Thyroid gland (tissue), 4 donors: ENCODE measurements at places on chromosomes 4 and X. TPM values are rescaled to one million over a fixed set of nuclear protein-coding genes. Genes with fewer than 3 reads are reported as not detected.

DNA sequence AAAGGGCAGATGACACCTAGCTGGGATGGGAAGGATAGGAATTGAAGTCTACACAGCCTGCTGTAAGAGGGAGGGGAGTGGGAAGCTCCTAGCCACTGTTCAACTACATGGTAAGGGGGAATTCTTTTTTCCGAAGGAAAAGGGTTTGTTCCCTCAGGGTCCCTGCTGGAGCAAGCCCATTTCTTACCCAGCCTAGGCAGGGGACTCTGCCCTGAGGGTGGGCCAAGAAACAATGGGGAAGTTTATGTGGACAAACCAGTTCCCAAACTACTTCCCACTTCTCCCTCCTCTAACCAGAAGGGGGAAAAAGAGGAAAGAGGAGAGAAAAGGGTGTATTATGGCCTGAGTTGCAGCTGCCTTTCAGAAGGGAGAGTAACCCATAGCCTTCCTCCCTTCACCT lies 13.5 kb upstream of the VSIG4 start:
- DNase-seq, result no peak

RS1 gene
- total RNA-seq, result not detected

GRCh38 chr4:1604706-1605205 lies 79.4 kb downstream of the FAM53A start:
- DNase-seq, result peak; percentile 45

- DNase-seq, result no peak
These were observed 2.7 kb downstream of the PPARGC1A start for GRCh38 chr4:23887173-23887572.

GRCh38 chrX:115584696-115585095 lies 23.7 kb downstream of the PLS3 start:
- DNase-seq, result no peak

DNA sequence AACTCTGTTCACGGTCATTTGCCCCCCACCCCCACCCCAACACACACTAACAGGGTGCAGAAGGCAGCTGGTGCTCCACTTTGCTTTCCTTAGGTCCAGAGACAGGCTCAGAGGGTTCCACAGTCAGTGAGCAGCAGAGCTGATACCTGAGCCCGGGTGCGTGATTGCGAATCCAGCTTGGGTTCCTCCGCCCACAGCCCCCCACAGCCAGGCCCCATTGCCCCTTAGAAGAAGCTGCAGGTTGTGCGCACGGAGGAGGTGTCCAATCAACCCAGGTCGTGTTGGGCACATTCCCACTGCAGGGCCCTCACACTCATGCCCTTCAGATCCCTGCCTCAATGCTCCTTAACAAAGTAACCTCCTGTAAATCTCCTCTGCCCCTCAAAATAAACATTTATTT lies 85.0 kb downstream of the WFS1 start:
- DNase-seq, result no peak

DNA sequence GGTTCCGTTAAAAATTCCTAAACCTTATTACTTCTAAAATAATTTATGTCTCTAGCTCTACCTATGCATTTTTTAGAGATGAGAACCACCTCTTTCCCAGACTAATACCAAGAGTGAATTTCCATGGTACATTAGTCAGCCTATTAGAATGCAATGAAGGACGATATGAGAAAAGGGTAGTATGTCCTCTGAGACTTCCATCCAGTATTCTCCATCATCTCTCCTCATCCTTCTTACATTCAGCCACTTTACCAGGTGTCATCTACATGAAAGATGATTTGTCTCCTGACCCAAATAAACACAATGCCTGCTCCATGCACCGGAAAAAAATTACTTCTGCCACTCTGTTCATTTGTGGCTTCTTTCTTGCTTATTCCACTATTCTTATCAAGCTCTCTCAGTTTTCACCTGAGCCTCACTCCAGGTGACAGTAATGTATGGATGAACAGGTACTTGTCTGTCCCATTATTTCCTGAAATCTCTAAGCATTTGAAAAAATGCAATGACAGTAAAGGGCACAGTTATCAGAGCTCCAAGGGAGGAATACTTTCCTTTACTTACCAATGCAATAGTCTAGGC lies 97.9 kb downstream of the MAB21L2 start:
- DNase-seq, result no peak

GRCh38 chrX:85836868-85837267 lies 210.5 kb downstream of the CHM start:
- no peak for DNase-seq

PRDM8 gene
- 1.8 TPM for total RNA-seq

DNA sequence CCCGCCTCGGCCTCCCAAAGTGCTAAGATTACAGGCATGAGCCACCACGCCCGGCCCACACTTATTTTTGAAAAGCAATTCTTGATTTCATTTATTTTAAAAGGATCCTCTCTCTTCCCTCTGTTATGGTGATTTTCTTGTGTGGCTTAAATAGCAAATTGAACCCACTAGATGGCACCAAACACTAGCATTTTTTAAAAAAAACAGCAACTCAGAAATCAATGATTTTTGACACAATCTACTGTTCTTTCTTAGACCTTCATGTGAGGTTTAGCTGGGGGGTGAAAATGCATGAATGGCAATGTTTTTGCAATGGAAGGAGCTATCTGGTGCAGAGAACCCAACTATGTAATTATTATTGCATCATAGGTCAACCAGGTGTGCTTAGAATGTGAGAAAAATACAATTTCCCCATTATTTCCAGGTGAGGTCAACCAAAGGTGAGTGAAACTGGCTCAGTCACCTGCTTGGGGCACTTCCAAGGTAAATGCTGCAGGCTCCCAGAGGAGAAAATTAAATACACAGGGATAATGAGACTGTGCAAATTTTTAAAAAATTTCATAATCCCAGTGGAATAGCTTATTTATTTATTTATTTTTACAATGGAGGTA lies 226.7 kb upstream of the PRKX start:
- DNase-seq, result no peak

DNA sequence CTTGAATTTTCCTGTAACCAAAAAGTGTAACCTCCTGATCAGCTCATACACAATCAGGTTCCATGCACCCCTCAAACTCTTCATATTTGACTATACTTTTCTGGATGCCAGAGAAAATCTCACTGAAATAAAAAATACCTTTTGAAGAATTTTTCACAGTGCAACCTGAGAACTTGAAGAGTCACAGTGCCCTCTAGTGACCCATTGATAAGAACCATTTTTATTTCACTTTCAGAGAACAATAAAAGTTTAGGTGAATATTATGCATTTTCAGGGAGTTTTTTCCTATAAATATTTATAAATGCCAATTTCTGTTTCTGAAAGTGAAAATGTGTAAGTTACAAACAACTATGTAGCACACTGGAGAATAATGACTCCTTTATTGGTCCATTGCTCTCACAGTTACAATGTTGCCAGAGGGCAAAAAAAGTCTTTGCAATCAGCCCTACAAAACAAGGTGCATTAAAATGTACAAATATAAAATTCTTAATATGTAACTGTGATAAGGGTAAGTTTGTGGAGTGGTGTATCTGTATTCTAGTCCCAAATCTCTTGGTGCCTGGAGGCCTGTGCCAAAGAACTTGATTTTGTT lies 153.6 kb upstream of the INTU start:
- DNase-seq, result no peak

GRCh38 chr4:149264093-149264733 lies 551.4 kb downstream of the IQCM start:
- peak; percentile 17 for DNase-seq

DNA sequence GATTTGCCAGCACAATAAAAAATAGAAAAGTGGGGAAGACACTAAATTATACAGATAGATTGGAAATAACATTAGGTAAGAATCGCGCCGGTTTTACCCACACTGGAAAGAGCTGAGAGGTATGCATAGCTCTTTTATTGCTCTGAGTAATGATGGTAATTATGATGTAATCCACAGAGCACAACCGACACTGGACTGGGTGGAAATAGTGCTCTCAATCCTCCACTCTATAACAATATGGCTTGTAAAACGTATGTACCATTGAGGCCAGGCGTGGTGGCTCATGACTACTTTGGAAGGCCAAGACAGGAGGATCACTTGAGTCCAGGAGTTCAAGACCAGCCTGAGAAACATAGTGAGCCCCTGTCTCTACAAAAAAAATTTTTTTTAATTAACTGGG lies 104.3 kb upstream of the RAPGEF2 start:
- no peak for DNase-seq

DNA sequence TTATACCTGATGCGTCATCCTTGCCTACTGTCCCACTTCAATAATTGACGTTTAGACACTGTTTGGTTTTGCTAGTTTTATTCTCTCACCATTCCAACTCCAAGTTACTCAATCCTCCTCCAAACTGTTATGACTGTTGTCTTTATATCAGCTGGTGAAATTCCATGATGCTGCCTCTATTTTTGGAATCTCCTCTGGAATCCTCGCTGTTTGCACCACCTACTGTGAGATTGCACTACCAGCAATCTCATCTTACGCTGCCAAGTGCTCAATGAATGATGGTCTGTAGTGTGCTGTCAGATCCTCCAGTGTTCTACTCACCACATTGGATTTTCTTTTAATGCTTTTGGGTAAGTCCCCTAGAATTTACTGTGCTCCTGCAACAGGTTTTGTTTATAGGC lies 13.2 kb upstream of the PCDH18 start:
- no peak for DNase-seq

KLHL4 gene
- total RNA-seq, result 3.3 TPM

GRCh38 chr4:90495211-90495610 lies 368.0 kb downstream of the CCSER1 start:
- no peak for DNase-seq
